SK-N-SH (cell line): ENCODE measurements at places on chromosomes 7 and 10.

- DNase-seq, result peak; percentile 52
Measured at GRCh38 chr7:31373337-31374289, 33.1 kb upstream of the NEUROD6 start.

DNA sequence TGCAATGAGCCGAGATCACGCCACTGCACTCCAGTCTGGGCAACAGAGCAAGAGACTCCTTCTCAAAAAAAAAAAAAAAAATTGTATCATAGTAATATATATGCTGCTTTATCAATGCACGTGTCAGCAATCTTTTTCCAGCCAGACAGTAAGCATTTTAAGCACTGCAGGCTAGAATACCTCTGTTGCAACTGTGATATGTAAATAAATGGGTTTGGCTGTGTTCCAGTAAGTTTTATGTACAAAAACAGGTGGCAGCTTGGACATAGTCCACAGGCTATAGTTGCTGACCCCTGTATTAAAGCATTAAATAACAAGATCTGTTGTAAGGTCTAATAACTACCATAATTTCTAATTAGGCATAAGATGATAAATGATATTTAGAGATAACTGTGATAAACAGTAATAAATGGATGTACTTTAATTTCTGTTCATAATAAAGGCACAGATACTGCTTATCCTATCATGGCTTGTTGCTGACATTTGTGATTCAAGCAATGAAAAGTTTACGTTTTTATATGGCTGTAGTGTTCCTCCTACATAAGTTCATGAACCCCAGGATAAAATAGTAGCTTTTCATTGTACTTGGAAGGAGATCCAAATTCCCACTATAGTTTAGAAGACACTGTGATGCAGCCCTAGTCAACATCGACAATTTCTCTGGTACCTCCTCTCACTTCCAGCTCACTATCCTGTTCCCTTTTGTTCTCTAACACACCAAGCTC, 161.4 kb downstream of the ELMO1 start:
- DNase-seq, result peak; percentile 36

DNA sequence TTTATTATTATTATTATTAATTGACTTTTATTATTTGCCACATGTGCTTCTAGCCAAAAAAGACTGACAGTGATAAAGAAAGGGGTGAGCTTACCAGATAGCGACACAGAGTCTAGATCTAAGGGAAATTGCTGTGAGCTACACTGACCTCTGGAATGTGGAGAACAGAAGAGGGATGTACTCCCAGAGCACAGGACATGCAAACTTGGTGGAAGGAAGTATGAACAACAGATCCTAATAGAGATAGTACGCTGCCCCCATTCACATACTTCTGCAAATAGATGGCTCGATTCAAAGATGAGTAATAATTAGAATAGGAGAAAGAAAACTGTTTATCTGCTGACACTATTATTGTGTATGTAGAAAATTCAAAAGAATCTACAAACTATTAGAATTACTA, 109.3 kb upstream of the HPS1 start:
- DNase-seq, result no peak

DNA sequence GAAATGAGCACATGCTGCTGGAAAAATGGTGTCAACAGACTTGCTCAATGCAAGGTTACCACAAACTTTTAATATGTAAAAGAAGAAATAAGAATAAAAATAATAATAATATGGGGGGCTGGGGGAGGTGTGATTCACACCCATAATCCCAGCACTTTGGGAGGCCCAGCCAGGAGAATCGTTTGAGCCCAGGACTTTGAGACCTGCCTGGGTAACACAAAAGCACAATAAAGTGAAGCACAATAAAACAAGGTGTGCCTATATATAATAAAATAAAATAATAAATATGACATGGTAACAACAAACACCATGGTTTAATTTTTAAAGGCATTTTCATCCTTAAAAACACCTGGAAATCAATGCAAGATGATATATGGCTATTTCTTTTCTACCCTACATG, 25.1 kb downstream of the EIF3A start:
- no peak for DNase-seq

- DNase-seq, result peak; percentile 30
Measured at GRCh38 chr10:84429926-84430520, 101.6 kb downstream of the CCSER2 start.

DNA sequence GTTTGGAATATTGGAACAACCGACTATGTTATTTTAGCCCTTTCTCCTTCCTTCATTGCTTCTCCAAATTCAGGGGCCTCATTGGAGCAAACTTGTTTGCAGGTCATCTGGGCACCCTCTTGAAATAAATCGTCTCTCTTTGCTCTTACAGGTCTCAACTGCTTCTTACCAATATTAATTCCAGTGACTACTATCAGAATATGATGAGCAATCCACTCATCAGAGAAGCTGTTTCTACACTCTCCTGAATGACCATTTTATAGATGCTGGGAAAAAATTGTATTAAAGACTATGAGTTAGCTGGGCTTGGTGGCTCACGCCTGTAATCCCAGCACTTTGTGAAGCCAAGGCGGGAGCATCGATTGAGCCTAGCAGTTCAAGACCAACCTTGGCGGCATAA, 12.5 kb upstream of the HNRNPF start:
- no peak for DNase-seq

- DNase-seq, result no peak
Measured at GRCh38 chr7:158494162-158494586, 93.4 kb downstream of the PTPRN2 start.

DNA sequence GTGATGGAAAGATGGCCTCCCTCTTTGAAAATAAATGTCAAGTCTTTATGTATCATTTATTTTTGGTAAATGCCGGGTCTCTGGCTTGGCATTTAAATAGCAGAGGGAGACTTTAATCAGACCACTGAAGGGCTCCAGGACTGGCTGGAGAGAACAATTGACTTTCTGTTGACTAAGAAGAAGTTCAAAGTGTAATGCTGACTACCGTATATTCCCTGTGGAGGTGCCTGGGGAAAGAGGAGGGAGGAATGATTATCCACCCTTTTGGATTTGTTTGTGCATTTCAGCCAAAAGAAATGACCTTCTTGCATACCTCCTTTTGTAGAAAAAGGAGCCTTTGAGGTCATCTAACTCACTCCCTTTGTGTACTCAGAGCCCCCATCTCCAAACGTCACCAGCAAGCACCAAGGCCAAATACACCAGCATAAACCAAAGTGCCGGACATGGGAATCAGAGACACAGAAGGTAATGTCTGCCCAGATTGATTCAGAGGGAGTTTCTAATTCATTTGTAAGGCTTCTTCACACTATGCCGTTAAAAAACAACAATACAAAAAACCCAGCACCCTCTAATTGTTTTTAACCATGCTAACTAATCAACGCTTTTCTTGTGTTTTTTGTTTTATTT, 75.2 kb downstream of the PRLHR start:
- DNase-seq, result no peak

DNA sequence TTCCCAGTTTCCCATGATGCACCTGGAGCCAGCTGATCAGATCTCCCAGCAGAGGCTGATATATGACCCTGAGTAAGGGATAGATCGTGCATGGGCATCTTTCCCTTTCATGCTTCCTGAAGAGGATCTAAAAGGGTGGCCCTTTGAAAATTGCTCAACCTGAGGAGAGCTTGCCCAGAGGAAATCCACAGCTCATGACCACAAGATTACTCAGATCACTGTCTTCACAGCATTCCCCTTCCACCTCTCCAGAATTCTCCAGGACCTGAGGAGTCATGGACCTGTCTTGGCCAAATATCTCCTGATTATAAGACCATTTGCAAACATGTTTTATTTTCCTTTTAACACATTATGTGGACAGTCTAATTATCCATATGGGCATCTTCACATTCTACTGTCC, 328.1 kb downstream of the LHFPL3 start:
- DNase-seq, result no peak

GRCh38 chr10:96619120-96619519, 32.3 kb upstream of the TM9SF3 start:
- DNase-seq, result no peak

GRCh38 chr7:513521-514166, 6.0 kb downstream of the PDGFA start:
- no peak for DNase-seq
